T47D (cell line): ENCODE measurements at places on chromosomes 5 and 9.
A peak's percentile ranks its signal among the peaks of the same experiment; 100 is the strongest.

DNA sequence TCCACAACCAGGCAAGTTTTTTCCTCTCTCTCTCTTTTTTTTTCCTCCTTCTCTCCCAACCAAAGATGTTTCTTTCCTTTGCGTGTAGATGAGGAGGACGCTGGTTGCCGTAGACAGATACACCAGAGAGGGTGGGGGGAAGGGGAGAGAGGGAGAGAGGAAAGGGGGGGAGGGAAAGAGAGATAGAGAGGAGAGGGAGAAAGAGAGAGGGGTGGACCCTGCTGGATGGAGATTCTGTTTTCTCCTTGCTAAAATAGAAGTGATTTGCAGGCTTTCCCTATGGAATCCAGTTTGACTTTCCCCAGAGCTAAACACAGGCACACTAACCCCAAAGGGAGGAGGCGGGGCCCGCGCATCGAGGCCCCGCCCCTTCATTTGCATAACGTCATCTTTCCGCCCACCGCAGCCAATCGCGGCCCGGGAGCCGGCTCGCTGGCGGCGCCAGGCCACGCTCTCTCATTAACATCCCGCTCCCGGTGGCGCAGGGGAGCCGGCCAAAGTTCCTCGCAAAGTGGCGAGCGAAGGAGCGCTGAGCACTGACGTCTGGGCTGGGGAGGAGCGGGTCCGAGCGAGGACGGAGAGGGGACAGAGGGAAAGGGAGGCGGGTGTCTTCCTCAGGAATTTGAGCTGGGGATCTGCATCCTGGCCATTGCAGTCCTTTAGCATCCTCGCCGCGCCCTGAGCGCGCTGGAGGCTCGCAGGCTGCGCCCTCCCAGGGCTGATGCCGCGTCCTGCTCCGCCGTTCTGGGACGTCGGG is 487 bp upstream of the EBF1 start:
- no peak for DNase-seq

GRCh38 chr5:20446121-20446520 is 458.1 kb upstream of the CDH18 start:
- no peak for DNase-seq

- no peak for DNase-seq
Observed at GRCh38 chr5:16914584-16914983, 21.5 kb downstream of the MYO10 start.

- DNase-seq, result no peak
Observed at GRCh38 chr9:32969270-32969669, 32.2 kb downstream of the APTX start.

- no peak for DNase-seq
Observed at GRCh38 chr5:133367984-133368383, 244.4 kb downstream of the FSTL4 start.

DNA sequence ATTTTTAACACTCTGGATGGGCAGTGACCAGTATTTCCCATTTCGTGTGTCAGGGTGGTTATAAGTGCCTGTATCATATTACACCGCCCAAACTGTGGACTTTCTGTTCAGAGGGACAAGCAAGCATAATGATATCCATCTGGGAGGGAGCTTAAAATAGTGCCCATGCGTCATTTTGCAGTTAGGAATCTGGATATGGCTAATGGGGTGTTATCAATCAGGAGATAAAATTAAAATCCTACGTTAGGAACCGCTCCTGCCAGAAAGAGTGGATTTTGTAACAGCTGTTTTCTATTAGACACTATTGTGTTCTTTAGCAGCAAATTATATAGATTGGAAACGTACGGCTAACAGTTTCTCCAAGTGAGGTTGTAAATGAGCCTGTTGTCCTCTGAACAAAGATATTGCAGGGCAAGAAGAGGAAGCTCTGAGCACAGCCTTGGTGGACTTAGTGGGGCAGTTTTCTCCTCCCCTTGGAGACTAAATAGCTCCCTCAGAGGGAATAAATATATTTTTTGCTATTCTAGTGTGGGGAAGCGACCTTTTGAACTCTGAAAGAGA is 160.4 kb downstream of the SPATA31D1 start:
- no peak for DNase-seq

DNA sequence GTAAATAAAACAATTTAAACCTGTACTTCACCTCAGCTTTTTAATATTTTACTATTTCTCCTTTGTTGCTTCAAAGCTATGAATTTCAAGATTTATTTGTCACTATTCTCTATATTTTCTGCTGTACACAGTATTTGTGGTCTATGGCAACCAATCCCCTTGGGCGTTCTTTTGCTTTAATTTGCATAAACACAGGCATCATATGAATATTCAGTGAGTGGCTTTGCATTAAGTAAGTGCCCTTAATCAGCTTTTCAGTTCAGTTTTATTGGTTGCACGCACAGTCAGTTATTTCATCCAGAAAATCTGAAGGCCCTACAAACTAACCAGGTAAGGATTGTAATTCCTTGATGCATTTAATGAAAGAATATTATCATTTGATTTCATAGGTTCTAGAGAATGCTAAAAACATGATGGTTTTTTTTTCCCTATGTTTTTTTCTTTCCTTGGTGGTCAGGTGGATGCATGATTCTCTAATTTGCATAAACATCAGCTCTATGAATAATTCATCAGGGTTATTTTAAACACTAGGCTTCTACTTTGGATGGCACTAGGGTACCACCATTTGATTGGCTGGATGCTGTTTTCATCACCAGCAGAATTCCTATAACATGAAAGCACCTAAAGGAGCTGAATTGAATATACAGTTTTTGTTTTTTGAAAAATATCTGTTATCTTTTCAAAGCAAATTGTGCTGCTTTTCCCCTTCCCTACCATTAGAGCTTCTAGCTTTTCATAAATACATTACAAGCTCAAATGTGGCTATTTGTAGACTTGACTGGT is 249.2 kb upstream of the CCNH start:
- DNase-seq, result no peak

DNA sequence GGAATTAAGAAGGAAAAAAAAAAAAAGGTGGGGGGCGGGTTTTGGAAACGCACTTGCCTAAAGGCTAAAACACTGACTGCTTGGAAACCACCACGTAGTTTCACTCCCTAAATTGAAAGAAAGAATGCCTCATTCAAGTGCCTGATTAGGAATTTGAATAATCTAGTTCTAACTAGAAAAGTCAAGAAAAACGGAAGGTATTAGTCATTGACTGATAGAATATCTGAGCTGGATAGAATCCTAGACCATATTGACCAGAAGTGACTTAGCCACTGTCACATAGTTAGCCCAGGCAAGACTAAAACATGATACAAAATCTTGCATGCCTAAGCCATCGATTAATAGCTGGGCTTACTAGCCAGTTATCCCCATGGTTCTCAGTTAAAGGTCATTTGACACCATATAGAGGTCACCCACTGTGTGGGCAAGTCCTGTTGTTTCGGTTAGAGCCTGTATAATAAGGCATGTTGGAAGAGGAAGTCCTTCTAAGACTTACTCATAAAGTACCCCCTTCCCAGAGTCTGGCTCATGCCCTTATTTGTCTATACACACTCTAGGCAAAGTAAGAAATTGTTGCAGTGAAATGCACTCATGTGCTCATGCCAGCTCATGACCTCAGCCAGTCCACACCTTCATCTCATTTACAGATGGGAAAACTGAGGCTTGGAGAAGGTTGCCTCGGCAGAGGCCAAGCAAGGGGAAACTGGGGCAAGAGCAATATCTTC is 40.2 kb downstream of the SH3RF2 start:
- DNase-seq, result no peak

- DNase-seq, result no peak
Observed at GRCh38 chr9:93266521-93267001, 82.6 kb downstream of the WNK2 start.

GRCh38 chr5:124040799-124041198 is 528.8 kb downstream of the CSNK1G3 start:
- no peak for DNase-seq

GRCh38 chr5:150213530-150213929 is 23.7 kb downstream of the SLC6A7 start:
- no peak for DNase-seq

DNA sequence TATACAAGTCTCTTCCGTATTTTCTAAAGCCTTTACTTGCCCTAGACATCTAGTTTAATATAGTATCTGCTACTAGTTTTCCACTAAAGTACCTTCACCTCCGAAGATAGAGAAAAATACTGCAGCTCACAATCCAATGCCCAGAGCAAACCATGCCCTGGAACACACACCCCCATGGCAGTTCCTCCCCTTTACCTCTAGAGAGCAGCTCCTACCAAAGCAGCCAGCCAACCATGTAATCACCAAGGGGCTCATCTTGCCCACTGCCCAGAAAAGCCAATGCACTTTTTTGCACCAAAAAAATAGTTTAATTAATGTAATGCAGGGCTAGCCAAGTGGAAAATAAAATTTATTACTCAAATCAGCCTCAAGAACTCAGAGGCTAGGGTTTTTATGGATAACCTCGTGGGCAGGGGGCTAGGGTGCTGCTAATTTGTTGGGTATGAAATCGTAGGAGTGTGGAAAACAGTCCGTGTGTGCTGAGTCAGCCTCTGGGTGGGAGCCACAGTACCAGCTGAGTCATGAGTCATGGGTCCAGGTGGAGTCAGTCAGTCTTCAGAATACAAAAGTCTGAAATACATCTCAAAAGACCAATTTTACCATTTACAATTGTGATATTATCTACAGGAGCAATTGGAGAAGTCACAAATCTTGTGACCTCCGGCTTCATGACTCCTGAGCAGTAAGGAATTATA is 120.1 kb upstream of the ACO1 start:
- DNase-seq, result peak; percentile 32

- no peak for DNase-seq
Observed at GRCh38 chr9:135039266-135039870, 48.1 kb upstream of the OLFM1 start.

- DNase-seq, result no peak
Observed at GRCh38 chr5:86354664-86355063, 263.1 kb upstream of the COX7C start.

GRCh38 chr5:17219006-17219422 is 1.6 kb downstream of the BASP1 start:
- DNase-seq, result no peak
